ENCODE measurements at places on chromosomes 1 and 21.

DNA sequence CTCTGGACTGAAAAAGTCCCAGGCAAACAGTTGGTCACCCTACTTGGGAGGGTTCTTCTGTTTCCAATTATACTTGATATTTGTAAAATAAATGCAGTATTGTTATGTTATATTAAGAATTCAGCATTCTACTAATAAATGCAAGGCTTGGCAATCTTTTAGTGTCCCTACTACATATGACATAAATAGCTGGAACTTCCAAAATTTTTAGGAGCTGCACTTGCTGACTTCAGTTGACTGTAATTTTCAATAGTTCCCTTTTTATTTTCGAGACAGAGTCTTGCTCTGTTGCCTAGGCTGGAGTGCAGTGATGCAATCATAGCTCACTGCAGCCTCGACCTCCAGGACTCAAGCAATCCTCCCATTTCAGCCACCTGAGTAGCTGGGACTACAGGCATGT lies 20.0 kb downstream of the FOXD3 start:
- no peak for DNase-seq

- no peak for DNase-seq
These were observed 405.1 kb upstream of the ADAMTS5 start for GRCh38 chr21:27371975-27372331.

- DNase-seq: no peak
These were observed 2.6 kb downstream of the TXLNA start for GRCh38 chr1:32182060-32182459.

DNA sequence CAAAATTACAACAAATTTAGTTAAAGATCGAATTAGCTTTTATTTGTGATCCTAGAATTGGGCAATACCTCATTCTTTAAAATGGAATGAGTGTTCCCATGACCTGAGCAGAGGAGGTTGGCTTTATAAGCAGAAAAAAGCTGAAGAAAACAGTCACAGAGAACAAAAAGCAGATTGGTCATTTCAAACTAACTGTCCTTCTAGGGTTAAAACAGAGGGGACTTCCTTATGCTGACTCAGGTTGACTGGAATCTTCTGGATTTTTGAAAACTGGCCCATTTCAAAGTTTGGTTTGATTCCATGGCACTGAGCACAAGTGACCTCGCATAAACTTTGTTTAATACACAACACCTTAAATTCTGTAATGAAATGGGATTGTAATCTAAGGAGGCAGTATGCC lies 17.6 kb downstream of the NFASC start:
- DNase-seq: no peak

DNA sequence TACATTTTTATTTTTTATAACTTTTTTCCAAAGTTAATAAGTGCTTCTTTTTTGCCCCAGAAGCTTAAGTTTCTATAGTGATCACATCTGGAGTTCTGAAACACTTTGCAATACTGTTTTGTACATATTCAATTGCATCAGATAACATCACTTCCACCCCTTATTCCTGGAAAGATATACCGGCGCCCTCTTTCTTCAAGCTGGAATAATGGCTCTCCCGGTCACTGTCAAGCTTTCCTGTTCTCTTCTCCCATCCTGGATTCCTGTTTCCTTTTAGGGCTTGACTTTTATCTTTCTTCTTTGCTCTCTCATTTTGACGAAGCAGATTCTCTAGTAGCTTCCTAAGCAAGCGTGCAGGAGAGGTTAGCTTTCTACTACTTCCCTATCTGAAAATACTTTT lies 1866.8 kb downstream of the MRPL39 start:
- no peak for DNase-seq

GRCh38 chr1:91606546-91607078 lies 106.0 kb downstream of the CDC7 start:
- DNase-seq: no peak

DNA sequence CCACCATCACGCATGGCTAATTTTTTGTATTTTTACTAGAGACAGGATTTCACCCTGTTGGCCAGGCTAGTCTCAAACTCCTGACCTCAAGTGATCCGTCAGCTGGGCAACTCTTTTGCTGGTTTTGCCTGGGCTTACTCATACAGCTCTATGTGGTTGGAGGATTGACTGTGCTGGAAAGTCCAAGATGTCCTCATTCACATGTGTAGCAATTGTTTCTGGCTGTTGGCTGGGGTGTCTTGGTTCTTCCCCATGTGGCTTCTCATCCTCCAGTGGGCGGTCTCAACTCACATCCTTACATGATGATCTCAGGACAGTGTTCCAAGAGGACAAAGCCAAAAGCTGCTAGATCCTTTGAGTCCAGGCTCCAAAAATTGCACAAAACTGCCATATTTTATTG lies 53.3 kb downstream of the TEX35 start:
- no peak for DNase-seq

GRCh38 chr1:243513726-243514491 lies 258.1 kb downstream of the SDCCAG8 start:
- no peak for DNase-seq

- DNase-seq: no peak
These were observed 118.3 kb downstream of the OLFML2B start for GRCh38 chr1:161905269-161905884.

- no peak for DNase-seq
These were observed 10.3 kb downstream of the NBL1 start for GRCh38 chr1:19654386-19654785.

GRCh38 chr1:43864111-43865045 lies 69.2 kb upstream of the ARTN start:
- DNase-seq: no peak

Measured in occipital lobe (tissue), 3 donors.